ENCODE measurements at places on chromosomes 2 and 18. TPM values are rescaled to one million over a fixed set of nuclear protein-coding genes. Genes with fewer than 3 reads are reported as not detected.

DNA sequence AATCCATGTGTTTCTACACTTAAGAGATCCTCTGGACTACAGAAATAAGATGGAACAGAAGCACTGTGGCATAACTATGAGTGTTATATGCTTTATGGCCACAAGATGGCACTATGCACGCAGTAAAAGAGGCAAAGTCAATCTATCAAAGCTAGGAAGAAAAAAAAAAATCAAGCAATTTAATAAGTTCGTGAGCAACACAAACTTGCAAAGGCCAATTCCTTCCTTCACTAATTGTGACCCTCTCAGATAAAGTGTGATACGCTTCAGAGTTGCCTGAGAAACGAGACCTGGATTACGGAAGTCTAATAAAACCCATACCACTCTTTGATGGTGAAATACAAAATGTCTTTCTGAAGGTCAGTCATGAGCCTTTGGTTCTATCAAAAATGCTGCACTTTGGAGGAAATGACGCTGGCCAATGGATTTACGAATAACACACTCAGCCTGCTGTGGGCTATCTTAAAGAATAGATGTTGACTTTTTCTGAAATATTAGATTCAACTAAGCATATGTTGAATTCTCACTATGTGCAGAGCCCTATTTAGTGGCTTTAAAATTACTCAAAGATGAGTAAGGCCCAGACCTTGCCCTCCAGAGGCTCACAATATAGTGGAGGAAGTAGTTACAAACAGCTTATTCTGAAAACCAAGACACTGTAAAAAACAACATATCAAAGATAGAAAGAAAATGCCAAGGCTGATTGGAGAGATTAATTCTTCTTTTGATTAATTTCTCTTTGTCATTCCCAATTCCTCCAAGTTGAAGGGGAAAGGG, 35.5 kb upstream of the TTR start:
- no peak for DNase-seq

The GKN1 gene
- total RNA-seq: not detected

GRCh38 chr2:227460070-227460485, 11.9 kb upstream of the AGFG1 start:
- no peak for DNase-seq

The EDAR gene
- 0.29 TPM for total RNA-seq

GRCh38 chr18:58865701-58866065, 1.0 kb downstream of the ZNF532 start:
- no peak for DNase-seq

DNA sequence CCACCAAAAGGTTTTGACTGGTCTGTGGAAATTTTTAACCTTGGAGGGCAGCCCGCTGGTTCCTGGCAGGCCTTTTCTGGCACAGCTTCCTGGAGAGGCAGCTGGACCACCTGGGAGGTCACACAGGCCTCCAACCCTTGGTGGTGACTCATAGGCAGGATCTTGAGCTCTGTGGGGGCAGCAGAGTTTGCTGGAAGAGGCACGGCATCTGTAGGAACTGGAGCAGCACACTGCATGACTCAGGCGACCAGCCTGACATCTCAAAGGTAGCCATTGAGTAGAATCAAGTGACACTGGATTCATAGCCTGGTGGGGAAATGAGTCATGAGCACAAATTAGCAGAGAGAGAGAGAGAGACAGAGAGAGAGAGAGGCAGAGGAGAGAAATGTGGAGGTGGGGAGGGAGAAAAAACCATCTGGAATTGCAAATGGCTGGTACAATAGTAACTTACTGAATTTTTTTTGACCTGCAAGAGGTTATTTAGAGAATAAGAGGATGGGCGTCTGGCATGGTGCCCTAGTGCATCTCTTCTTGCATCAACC, 57.4 kb downstream of the TRPM8 start:
- DNase-seq: no peak

The GPR75 gene
- total RNA-seq: 4.9 TPM

DNA sequence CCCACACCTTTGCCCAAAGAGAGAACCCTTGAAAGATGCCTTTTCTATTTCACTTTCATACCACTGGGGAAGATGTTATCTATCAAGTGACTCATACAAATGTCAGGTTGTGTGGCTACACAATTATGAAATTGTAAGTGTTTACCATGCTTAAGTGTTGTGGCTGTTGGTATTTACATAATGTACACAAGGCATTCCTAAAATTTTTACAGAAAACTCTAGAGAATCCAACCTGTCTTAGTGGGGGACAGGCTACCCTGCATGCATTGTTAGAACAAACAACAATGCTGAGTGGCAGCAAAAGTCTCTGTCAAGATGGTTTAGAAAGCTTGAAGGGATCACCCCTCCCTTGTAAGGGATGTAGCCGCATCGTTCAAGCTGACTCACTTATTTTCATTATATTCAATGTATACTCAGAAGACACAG, 5.5 kb upstream of the MGAT4A start:
- DNase-seq: no peak

GRCh38 chr18:58993260-58993659, 128.6 kb downstream of the ZNF532 start:
- no peak for DNase-seq

- DNase-seq: no peak
Measured at GRCh38 chr2:96783388-96783787, 22.7 kb downstream of the CNNM4 start.

GRCh38 chr18:33116376-33116775, 324.1 kb downstream of the CCDC178 start:
- DNase-seq: no peak

- DNase-seq: no peak
Measured at GRCh38 chr2:199228887-199229819, 228.6 kb downstream of the SATB2 start.

DNA sequence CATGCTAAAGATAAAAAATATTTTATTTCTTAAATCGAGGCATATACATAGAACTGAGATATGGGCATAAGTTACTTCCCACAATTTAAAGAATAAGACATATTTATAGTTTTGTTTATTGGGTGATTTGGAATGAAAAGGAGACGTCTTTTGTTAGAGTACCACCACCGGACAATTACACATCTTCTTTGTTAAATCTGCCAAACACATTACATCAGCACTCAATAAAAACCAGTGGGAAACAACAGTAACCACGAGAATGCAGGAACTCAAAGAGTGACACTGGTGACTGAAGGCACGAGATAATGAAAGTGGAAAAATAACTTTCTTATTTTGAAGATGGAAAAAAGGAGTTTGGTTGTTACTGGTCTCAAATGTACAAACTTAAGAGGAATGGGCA, 92.6 kb upstream of the TFCP2L1 start:
- DNase-seq: no peak

GRCh38 chr18:67864677-67865340, 348.3 kb upstream of the DSEL start:
- no peak for DNase-seq

The NEB gene
- total RNA-seq: 2.6 TPM

The YES1 gene
- 150 TPM for total RNA-seq

GRCh38 chr2:95361216-95361980, 41.1 kb upstream of the FAHD2A start:
- DNase-seq: peak; percentile 15

DNA sequence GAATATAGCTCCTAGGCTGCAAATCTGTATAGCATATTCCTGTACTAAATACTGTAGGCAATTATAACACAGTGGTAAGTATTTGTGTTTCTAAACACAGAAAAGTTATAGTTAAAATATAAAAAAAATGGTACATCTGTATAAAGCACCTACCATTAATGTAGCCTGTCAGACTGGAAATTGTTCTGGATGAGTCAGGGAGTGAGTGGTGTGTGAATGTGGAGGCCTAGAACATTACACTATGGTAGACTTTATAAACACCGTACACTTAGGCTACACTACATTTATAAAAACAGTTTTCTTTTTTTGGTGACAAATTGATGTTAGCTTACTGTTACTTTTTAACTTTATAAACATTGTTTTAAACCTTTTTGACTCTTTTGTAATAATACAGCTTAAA, 226.3 kb downstream of the CCDC85A start:
- DNase-seq: no peak

- no peak for DNase-seq
Measured at GRCh38 chr2:143916781-143917180, 603.1 kb downstream of the ZEB2 start.

- no peak for DNase-seq
Measured at GRCh38 chr2:38056216-38056615, 19.7 kb downstream of the CYP1B1 start.

DNA sequence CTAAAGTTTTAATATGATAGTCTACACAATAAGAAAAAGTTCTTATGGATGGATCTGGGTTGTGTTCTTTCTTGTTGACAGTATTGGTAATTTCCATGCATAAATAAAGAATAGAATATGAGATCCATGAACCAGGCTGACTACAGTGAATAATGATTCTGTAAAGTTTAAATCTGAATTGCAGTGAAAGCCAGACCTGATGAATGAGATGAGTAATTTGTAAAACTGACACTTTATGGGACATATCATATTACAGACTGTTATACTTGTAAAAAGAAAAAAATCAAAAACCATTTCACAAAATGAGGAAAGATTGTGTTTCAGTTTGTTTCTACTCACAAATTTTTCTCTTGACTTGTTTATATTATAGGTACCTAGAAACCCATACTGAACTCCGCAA, 164.9 kb upstream of the SCN7A start:
- DNase-seq: no peak

DNA sequence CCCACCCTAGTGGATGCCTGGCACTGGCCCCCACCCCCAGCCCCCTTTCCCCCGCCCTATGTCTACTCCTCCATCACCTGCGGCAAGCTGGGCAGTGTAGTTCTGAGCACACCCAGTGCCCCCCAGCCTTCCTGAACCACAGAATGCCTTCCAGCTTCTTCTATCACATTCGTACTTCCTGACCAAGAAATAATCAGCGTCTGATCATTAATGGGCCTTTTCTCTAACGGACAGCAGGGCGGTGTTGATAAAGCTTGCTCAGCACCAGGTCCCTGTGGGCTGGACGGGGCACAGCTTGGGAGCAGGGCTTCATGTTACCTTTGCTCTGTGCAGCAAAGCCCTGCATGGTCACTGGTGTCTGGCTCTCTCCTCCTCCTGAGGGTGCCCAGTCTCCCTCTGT, 15.4 kb downstream of the UXS1 start:
- no peak for DNase-seq

DNA sequence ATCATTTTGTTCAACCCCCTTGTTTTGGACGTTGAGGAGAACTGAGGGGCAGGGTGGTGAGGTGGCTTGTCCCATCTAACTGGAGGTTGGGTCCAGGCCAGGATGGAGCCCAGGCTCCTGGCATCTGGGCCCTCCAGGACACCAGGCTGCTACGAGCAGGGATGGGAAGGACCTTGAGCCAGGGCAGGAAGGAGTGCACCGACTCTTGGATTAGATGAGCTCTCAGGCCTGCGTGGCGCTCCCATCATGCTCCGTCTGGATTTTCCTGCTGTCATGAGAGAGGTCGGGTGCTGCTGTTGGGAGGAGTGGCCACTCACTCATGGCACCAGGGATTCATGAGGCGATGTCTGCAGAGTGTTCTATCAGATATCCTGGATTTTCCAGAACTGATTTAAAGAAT, 18.3 kb upstream of the ALLC start:
- DNase-seq: no peak

GRCh38 chr18:26335571-26336487, 109.6 kb downstream of the TAF4B start:
- DNase-seq: no peak

The TBR1 gene
- total RNA-seq: 0.33 TPM
